ENCODE measurements at places on chromosomes 12 and 14.

- DNase-seq, result no peak
Observed at GRCh38 chr12:132458441-132458840, 31.5 kb upstream of the FBRSL1 start.

GRCh38 chr12:29545102-29545467 lies 47.6 kb upstream of the OVCH1 start:
- DNase-seq, result no peak

GRCh38 chr14:68884031-68885030 lies 91.5 kb upstream of the ZFP36L1 start:
- no peak for DNase-seq

- peak; percentile 63 for DNase-seq
Observed at GRCh38 chr14:24296341-24297157, 3.0 kb downstream of the DHRS1 start.

- DNase-seq, result peak; percentile 67
Observed at GRCh38 chr12:124740691-124741137, 123.0 kb downstream of the SCARB1 start.

GRCh38 chr14:40447017-40447416 lies 1014.8 kb upstream of the FBXO33 start:
- DNase-seq, result no peak

GRCh38 chr14:34985740-34986139 lies 2.9 kb downstream of the SRP54 start:
- no peak for DNase-seq

- no peak for DNase-seq
Observed at GRCh38 chr14:103834956-103835355, 12.4 kb downstream of the PPP1R13B start.

DNA sequence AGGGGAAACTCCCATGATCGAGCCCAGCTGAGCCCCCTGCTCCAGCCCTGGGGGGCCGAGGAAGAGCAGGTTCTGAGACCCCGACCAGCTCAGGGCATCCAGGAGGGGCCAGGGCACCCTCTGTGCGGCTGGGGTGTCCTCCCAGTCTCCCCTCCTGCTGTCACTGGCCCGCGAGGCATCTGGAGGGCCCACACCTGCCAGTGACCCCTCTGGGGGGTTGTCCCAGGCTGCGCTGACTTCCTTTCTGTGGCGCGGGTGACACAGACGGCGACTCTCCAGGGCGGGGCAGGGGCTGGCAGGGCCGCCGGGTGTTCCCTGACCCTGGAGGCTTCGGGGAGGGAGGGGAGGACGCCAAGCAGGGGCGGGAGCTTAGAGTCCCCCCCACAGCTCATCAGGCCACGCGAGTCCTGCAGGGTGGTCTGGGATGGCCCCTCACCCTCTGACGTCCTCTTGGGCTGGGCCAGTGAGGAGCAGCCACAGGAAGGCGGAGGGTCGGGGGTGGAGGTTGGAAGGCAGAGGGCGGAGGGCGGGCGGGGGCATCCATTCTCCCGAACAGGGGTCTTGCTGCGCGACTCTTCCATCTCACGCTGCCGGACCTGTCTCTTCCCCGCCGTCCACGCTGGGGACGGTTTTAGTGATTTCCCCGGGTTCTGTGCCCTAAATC lies 38.6 kb upstream of the FBRSL1 start:
- no peak for DNase-seq

GRCh38 chr14:37047226-37047625 lies 125.2 kb downstream of the SLC25A21 start:
- no peak for DNase-seq

GRCh38 chr14:100438678-100439592 lies 115.8 kb downstream of the SLC25A47 start:
- DNase-seq, result peak; percentile 42

DNA sequence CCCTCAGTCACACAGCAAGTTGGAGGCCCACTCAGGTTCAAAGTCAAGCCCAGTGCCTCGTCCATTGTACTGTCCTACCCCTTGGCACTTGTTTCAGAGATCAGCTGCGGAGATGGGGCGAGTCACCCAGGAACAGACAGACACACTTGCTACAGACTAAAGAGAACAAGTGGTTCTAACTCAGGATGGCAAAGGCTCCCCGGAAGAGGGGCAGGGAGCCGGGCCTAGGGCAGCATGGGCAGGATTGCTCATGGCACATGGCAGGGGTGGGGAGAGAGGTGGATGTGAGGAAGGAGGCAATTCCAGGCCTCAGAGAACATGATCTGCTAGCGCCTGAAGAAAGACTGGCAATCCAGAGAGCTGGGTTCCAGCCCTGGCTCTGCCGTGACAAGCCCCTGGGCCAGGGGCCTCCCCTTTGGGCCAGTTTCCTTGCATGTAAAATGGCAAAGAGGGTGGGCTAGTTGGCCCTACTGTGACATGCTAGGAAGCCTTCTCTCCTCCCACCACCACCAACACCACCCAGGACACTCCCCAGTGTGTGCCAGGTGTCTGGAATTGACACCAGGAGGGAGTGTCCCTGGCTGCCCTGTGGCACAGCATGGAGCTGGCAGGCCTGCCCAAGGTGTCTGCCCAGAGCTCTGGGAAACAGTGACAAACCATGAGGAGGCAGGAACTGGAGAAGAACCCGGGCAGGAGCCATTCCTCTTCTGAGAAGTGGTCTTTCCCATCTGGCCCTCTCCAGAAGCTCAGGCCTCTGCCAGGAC lies 24.0 kb upstream of the IRF2BPL start:
- no peak for DNase-seq

- peak; percentile 35 for DNase-seq
Observed at GRCh38 chr12:94172973-94173372, 24.6 kb downstream of the PLXNC1 start.

DNA sequence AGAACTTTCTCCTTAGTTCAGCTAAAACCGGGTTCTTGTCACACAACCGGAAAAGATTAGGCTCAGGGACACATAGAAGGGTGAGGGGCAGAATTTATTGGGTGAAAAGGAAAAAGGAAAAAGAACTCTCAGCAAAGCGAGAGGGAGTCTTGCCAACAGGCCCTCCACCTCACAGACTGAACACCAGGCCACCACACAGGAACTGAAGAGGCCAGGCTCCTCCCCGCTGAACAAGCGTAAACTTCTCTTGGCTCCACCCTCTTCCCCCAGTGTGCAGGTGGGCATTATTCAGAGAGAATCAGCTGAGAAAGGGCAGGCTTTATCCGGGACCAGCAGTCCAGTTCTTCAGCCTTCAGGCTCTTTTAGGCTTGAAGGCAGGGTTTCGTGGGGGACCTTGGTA lies 125.6 kb upstream of the FGD4 start:
- DNase-seq, result peak; percentile 73

DNA sequence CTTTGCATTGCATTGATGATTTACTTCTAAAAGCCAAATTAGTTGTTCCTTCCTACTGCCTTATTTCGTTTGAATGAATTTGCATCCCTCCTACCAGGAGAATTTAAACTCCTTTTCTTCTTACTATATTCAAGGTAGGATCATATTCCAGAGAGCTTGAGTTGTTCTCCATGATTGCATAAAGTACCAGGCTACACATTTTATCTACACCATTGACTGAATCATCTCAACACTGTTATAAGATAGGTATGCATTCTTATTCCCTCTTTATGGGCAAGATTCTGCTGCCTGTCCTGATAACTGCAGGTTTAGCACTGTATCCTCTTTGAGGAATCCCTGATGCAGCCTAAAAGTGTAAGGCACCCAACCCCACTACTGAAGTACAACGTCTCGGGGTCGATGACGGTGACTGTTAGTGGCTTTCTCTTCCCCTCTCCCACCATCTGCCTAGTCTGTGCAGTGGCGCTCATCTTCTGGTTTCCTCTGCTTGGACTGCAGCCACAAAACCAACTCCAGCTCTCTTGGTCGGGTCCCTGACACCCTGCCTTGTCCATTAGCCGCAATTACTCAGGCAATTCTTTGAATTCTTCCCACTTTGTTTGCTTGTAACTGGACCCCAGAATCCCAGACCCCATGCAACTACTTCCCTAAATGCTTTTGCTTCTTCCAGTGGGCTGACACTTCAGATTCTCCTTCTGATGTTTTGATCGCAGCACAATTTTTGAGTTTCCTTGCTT lies 44.4 kb upstream of the STXBP6 start:
- no peak for DNase-seq

All from stomach (tissue), 19 donors.